Right ventricle myocardium superior (tissue), 1 donor: ENCODE measurements at places on chromosomes 5 and 9.

DNA sequence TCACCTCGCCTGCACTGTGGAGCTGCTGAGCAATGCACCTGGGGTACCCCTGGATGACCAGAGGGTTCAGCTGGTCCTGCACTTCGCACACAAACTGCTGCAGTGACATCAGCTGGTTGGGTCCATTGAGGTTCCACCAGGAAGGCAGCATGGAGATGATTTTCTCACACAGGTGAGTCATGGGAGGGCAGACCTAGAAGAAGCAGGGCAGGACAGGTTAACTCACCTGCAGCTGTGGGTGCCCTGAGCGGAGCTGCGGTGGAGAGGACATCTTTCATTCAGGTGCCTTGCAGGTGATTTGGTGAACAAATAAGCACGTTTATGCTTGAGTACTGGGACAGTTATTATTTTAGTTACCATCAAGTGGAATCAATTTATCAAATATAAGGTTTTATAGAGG lies 73.6 kb downstream of the CTSL start:
- DNase-seq: no peak

GRCh38 chr5:75734913-75735789 lies 17.9 kb upstream of the POC5 start:
- DNase-seq: no peak

DNA sequence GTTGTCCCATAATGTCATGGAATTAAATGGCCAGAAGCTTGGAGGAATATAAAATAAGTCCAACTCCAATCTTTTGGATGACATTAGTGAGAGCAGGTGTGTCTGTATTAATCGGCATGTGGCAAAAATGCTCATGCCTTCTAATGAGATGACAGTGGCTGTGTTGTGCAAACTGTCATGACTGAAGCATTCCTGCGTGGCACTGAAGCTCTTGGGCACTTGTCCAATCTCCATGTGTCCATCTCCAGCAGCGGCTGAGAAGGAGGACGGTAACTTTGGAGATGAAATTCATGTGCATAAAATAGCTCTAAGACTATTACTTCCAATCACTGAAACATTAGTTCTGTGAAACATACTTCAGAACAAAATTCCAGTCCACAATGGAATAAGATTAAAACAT lies 697.5 kb upstream of the GRAMD2B start:
- no peak for DNase-seq

- no peak for DNase-seq
Observed at GRCh38 chr5:132657676-132658380, at the start of gene IL13. Gene IL13 (plus strand): TSS chr5:132658173. CDS start chr5:132658187, 14 bp downstream.

DNA sequence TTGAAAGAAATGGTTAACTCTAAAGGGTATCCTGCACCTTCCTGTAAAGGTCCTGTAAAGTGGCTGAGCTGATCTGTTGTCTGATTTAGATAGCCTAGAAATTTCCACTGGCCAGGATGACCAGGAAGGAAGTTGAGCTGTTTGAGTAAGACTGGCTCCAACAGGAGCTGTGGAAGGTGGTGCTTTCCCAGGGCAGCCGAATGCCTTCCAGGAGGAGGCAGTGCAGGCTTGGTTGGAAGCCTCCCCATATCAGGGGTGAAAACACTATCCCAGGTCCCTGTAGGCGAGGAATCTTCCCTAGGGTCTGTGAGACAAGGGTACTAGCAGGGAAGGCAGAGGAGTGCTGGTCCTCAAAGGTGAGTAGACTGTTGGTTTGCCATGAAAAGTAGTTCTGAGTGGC lies 98.4 kb downstream of the LIX1 start:
- DNase-seq: no peak

DNA sequence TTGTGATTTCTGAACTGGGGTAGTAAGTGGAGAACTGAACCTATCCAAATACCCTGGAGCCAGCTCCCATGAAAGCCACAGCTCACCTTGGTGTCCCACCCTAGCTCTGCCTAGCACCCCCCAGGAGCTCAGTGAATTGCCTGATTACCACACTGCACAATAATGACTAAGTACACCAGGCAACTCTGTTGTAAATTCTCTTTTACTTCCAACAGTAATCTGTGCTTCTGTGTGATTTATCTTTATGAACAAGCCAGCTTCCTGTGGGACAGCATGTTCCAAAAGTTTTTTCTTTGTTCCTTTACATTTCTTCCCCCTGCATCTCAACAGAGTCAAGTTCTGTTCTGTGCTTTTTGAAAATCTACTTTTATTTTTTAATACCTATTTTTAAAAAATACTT lies 22.1 kb upstream of the GRPEL2 start:
- DNase-seq: no peak

GRCh38 chr5:136598802-136599404 lies 233.6 kb upstream of the TRPC7 start:
- DNase-seq: no peak

GRCh38 chr9:127358023-127358535 lies 38.9 kb upstream of the SLC2A8 start:
- DNase-seq: no peak

DNA sequence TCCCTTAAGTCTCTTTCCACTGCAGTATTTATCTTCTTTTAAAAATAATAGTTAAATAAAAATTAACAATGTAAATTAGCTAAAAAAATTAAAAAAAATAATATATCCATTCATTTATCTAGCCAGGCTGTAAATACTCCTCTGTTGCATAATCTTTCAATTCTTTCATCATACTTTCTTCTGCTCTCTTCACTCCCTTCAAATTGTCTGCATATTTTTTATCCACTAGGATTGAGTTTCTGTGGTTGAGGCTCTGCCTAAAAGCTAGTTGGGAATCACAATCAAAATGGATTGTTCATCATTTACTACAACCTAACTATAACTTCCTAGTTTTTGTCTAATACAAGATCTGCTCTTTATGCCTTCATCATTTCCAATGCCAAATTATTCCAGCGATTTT lies 182.2 kb downstream of the PDE4D start:
- DNase-seq: no peak

GRCh38 chr9:128159522-128159783 lies 612 bp upstream of the BBLN start:
- no peak for DNase-seq

- no peak for DNase-seq
Observed at GRCh38 chr9:103904242-103904641, 189.9 kb upstream of the SMC2 start.
